ENCODE measurements at places on chromosomes 11 and 22.

- no peak for DNase-seq
Observed at GRCh38 chr11:122258446-122259194, 142.6 kb upstream of the BLID start.

- DNase-seq: no peak
Observed at GRCh38 chr22:35870517-35871293, 153.0 kb downstream of the APOL5 start.

DNA sequence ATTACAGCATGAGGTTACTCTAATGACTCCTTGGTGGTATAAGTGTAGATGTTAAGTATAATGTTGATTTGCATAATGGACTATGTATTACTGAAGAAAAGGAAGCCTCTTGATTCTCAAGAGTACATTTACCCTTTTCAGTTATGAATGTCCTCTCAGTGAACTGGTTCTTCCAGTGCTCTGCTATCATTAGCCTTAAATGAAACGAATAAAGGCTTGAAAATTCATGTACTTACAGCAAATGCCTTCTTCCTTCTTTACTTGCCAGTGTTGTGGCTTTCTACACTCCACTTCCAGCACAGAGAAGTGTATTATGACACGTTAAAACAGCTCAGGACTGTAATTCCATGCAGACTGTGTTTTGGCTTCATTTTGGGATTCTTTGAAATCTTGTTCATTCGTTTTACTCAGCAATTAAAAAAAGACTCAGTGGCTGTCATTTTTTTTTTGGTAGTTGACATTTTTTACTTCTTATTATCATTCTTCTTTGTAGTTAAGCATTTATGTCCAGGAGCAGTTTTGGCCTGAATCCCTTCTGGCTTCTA is 96.9 kb downstream of the MTMR3 start:
- no peak for DNase-seq

GRCh38 chr11:2740275-2740940 is 40.6 kb upstream of the KCNQ1OT1 start:
- DNase-seq: no peak

- DNase-seq: no peak
Observed at GRCh38 chr11:70127653-70128434, 49.7 kb downstream of the ANO1 start.

DNA sequence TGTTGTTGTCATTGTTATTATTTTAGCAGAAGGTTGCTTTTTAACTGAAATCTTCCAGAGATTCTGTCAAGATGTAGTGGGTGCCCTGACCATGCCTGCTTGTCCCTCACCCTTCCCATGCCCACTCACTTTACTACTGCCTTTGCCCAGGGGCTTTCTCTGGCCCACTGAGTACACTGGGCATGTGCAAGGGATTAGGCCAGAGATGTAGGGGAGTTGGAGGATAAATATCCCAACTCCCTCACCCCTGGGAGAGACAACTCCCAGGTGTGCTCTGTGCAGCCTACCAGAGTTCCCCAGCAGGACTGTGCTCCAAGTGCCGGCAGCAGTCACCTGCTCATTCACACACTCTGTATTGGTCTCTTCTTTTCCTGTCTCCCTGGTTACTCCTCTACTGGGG is 559.1 kb downstream of the MIAT start:
- DNase-seq: no peak

- DNase-seq: no peak
Observed at GRCh38 chr11:74683279-74683871, 47.9 kb downstream of the CHRDL2 start.

- no peak for DNase-seq
Observed at GRCh38 chr11:56750190-56750589, 1.7 kb upstream of the OR9G4 start.

- no peak for DNase-seq
Observed at GRCh38 chr22:24485608-24486007, 9.5 kb upstream of the UPB1 start.

GRCh38 chr11:117610901-117611300 is 186.1 kb downstream of the DSCAML1 start:
- no peak for DNase-seq

DNA sequence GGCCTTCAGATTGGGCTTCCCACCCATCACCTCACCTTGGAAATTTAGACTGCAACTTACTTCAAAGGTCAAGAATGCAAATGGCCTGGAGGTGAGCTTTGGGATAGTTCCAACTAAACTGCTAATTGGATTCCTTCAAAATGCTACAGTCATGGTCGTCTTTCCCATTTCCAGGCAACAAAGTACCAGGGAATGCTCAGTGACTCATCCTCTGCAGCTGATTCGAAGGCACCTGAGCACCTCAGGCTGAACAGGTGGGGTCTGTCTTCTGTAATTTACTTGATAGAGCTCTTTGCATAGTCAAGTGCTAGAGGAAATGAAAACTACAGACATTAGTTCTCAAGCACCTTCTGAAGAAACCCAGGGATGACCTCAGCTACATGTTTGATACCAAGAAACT is 20.5 kb upstream of the FSHB start:
- no peak for DNase-seq

DNA sequence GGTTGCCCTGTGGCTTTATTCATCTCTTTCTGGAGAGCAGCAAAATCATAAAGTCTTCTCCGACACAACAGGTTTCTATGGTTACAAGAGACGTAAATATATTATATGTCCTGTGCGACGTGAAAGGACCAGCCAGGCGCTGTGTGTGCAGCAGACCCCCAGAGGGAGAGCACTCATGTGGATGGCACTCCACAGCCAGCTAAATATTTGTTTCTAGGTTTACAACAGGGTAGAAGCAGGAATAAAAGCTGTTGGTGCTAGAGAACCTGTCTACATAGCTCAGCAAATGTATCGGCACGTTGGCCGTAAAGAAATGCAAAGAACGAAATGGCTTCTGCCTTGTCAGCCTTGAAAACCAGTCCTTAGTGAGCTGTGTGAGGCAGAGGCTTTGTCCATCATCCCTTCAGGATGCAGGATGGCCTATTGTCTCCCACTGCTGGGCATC is 133.8 kb upstream of the PITPNB start:
- no peak for DNase-seq

- no peak for DNase-seq
Observed at GRCh38 chr11:107619926-107620325, 29.0 kb downstream of the ELMOD1 start.

DNA sequence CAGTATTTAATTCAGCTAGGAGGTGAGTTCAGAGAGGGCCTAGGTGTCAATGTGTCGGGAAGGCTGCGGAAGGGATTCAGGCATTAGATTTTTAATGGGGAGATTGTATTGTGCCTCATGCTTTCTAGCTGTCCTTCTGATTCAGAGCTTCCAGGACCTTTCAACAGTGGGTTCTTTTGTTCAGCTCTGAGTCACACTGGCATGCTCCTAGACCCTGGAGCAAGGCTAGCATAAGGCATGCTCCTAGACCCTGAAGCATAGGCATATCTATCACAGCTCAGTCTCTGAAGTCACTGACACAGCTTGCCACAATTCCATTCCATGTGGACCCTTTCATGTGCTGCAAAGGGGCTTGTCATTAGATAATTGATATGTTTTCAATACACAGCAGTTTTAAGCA is 396.9 kb downstream of the RAB38 start:
- no peak for DNase-seq

DNA sequence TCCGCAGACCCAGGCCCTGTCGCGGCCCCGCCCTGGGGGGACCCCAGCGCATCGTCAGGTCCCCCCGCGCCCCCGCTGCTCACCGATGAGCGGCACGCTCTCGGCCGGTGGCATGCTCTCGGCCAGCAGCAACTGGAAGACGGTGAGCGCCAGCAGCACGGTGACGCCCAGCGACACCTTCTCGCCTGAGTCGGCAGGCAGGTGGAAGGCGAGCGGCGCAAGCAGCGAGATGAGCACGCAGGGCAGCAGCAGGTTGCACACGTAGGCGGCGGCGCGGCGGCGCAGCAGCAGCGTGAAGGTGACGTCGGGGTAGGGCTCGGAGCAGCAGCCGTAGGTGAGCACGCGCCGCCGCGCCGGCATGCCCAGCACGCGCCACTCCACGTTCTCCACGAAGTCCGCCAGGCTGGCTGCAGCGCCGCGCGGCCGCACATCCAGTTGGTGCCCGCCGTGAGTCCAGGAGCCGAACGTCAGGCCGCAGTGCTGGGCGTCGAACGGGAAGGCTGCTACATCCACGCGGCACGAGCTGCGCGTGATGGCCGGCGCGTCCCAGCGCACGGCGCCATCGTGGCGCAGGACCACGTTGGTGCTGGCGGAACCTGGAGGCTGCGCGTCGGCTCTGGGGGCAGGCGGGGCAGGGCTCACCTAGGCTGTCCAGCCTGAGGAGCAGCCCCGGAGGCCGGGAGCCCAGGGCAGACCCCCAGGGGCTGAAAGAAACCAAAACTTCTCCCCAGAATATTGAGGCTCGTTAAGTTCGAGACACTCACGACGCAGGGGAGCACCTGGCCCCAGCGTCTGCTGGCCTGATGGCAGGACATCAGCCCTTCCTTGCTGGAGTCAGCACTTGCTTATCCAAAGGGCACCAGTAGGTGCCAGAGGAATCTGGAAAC is 3.8 kb downstream of the CHRNA10 start:
- DNase-seq: no peak

DNA sequence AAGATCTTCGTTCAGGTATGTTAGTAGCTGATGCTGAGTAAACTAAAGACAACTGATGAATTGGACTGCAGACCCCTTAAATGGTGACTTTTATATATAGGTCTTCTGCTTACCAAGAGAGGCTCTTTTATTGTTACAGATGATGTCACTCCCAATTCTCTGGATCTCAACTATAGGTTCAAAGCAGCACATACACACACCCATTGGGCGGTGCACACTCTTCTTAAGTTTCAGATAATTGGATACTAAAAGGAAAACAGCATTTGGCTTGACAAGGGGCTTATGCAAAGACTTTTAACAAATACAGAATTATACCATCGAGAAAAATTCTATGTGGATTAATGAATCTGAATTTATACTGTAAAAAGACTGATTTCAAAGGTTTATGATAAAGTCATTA is at the start of gene PTH:
Gene PTH, minus strand, starts transcription at position 69 of the 400 bp plus-strand sequence. CDS start 3,142 bp downstream, outside the sequence.
- DNase-seq: no peak

DNA sequence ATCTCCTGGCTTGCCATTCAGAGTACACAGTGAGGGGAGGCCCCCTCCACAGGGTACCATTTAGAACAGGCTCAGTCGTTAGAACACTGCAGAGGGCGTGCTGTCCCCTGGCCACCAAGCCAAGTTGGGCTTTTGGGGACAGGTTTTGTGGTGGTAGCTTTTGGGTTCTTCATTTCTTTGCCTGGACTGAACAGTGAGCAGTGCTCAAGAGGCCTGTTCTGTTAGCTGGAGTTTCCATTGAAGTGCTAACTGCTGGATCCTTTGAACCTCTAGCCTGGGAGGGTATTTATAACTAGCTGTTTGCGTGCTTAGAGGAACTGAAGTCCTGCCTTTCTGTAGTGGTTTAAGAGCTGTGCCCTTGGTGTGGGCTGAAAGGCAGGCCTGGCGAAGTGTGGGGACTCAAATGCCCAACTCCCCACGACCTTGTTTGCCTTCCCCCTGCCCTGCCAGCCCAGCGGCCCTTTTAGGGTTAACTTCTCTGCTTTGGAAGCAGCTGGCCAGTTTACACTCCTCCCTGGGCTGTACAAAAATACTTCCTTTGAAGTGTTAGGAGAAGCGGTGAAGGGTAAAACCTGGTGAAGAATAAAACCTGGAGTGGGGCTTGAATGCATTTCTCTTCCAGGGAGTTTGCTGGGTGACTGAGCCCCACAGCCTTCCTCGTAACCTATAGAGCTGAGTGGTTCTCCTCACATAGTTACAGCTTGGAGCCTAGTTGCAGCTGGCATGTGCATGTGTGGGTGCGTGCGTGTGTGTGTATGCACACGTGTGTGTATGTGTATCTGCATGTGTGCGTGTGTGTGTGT is 34.6 kb downstream of the ZNRF3 start:
- no peak for DNase-seq

GRCh38 chr22:28911304-28911690 is 27.9 kb downstream of the ZNRF3 start:
- no peak for DNase-seq

- DNase-seq: no peak
Observed at GRCh38 chr11:2477936-2478335, 33.1 kb downstream of the KCNQ1 start.

- DNase-seq: no peak
Observed at GRCh38 chr11:3845670-3846069, 4.9 kb upstream of the RHOG start.

- no peak for DNase-seq
Observed at GRCh38 chr11:41383768-41384167, 75.7 kb downstream of the LRRC4C start.

GRCh38 chr22:48205161-48205560 is 1442.7 kb downstream of the TBC1D22A start:
- no peak for DNase-seq

DNA sequence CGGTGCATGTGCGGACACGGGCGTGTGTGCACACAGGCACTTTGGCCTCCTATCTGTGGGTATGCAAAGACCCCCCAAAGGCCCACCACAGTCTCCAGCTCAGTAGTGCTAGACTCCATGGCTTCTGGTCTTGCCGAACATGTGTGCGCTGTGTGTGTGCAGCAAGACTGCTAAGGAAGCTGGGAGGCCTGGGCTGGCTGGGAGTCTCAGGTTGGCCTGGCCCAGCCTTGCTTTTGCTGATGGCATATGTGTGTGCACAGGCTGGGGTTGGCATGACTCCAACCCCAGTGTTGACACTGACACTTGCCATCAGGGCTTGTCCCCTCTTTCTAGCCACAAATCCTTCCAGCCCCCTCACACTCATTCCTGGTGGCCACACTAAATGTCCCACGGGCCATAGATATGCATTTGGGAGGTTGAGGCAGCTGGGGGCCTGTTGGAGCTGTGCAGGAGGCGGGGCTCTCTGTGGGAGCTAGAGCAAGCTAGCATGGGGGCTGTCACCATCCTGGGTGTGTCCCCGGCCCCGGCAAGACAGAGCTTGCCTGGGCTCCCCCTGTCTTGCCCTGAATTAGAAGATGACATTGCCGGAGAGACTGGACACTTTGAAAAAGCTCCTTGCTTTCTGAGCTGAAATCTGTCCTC is 60.9 kb upstream of the NECTIN1 start:
- DNase-seq: no peak

DNA sequence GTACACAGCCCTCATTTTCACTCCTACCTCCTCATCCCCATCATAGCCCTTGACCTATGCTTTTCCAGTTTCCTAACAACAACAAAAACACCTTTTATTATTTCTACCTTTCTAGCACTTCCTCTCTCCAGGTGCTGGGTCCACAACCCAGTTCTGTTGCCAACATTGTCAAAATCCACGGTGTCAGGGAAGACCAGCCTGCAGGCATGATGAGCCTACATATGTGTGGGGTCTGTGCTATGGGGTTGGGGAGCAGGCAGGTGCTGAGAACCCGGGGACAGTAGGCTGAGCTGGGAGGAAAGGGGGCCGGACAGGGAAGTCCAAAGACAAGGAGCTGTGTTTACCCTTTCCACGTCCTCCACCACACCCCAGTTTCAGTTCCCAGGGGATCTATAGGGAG is 711 bp upstream of the ZPR1 start:
- DNase-seq: no peak

DNA sequence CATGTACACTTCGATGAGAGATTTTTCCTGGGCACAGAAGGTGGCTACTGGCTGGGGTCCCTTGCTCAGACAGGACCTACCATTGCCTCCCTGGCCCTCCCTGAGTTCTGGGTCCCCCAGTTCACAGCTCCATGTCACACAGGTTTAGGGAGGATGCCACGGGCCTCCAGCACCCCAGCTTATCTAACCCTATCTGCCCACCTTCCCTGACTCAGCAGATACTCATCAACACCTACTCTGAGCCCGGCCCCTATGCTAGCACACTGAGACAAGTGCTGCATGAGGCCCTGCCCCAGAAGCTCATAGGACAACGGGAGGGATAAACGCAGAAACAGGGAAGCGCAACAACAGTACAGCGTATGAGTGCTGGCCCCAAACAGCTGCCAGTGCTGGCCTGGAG is 9.6 kb downstream of the NAGA start:
- no peak for DNase-seq
